DMS53 (cell line): ENCODE measurements at places on chromosomes 11 and 22.

- no peak for DNase-seq
Measured at GRCh38 chr11:59862252-59862651, 4.0 kb downstream of the TCN1 start.

DNA sequence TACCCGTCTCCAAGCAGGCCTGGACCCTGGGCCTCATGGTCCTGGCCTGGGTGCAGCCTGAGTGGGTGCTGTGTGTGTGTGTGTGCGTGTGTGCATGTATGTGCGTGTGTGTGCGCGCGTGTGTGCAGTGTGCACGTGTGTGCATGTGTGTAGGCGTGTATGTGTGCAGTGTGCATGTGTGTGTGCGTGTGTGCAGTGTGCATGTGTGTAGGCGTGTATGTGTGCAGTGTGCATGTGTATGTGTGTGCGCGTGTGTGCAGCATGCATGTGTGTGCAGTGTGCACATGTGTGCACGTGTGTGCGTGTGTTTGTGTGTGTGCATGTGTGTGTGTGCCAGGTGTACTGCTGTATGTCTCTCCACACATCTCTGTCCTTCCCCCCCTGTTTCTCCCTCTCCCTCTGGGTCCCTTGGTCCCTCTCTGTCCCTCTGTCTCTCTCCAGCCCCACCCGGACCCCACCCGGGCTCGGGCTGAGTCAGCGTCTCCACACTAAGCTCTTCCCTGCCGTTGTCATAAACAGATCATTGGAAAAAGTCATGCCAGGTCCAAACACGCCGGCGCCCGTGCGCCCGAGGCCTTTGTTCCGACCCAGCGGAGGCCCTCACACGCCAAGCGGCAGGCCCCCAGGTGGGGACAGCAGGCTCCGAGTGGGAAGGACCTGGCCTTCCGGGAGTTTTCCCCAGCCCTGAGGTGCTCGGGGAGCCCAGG, 34.0 kb downstream of the WNT7B start:
- no peak for DNase-seq

- DNase-seq, result no peak
Measured at GRCh38 chr11:121367844-121368225, 75.3 kb downstream of the SC5D start.

- peak; percentile 95 for DNase-seq
Measured at GRCh38 chr22:39388261-39389011, 11.1 kb upstream of the TAB1 start.

GRCh38 chr11:128182844-128183243, 404.5 kb downstream of the ETS1 start:
- no peak for DNase-seq

DNA sequence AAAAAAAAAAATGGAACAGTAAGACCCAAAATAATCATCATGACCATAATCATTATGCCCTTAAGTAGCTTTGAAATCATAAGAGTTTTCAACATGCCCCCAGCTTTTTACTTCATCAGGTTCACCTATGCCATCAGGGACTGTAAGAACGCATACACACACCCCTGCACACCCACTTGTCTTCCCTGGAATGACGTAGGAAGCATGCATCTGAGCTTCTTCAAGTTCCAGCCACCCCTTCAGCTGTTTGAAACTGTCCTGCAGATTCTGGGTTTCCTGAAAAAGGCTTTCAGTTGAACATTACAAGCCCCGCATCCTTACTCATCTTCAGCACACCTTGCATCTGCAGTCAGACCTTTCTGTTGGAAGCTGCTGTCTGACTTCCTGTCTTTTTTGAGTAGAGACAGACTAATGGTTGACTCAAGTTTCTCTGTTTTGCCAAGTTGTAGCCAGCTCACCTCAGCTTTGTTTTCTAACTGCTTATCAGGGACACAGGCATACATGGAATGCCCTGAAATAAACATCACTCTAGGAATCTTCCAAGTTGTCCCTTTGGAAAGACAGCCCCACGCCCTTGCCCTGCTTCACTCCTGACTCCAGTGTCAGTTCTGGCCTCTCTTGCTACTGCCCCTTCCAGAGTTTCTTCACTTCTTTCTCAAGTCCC, 37.0 kb downstream of the ARHGAP1 start:
- DNase-seq, result no peak

DNA sequence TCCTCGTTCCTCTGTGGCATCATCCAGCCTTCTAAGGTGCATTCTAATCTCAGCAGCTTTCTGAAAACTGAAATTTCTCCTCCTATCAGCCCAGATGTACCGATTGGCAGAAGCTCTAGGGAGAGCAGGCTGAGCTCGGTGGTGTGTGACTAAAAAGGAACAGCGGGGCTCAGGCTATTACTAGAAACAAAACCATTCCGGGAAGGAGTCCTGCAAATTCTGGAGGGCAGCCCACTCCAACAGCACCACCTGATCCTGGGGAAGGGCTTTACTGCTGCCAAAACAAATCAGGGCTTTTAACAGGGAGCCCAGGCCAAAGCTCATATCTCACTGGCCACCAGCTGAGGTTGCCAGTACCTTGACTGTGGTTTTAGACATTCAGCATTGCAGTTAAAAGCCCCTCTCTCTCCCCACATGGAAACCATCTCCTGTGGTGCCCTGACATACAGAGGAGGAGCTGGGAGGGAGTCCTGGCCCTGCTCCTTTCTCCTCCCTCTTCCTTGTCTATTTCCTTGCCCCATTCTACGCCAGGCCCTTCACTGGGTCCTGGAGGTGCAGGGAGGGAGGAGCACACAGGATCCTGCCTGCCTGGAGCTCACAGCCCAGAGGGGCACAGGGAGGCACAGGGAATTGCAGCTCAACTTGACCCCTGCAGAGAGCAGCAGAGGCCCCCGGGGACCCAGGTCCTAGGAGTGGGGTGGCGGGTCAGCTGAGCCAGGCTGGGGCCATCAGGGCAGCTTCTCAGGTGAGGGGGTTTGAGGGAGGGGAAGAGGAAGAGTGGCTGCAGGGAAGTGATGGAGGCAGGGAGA, 889 bp downstream of the PLAAT4 start:
- DNase-seq, result no peak

DNA sequence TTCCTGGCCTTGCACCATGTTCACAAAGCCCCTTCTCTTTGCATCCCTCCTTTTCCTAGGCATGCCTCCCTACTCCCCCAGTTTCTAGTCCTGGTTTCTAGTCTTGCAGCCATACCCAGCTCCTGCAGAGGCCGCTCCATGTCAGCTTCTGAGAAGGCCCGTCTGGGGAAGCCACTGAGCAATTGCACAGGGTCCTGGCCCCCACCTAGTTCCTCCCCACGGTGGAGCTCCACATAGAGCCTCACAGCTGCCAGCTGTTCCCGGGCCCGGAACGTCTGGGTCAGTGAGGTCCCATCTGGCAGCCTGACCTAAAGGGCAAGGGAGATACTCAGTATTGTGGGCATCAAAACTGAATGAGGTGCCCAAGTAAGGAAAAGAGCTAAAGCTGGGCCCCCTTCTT, 2.2 kb downstream of the UBXN1 start:
- DNase-seq, result no peak

- DNase-seq, result no peak
Measured at GRCh38 chr22:27576815-27577573, 224.6 kb downstream of the MN1 start.

- DNase-seq, result no peak
Measured at GRCh38 chr11:96097844-96098421, 174.0 kb upstream of the MTMR2 start.

- no peak for DNase-seq
Measured at GRCh38 chr22:20229916-20230775, 38.0 kb downstream of the RTN4R start.

- DNase-seq, result no peak
Measured at GRCh38 chr22:43847376-43848289, 14.7 kb downstream of the SULT4A1 start.

- peak; percentile 79 for DNase-seq
Measured at GRCh38 chr11:112453601-112454577, 193.2 kb upstream of the PLET1 start.

DNA sequence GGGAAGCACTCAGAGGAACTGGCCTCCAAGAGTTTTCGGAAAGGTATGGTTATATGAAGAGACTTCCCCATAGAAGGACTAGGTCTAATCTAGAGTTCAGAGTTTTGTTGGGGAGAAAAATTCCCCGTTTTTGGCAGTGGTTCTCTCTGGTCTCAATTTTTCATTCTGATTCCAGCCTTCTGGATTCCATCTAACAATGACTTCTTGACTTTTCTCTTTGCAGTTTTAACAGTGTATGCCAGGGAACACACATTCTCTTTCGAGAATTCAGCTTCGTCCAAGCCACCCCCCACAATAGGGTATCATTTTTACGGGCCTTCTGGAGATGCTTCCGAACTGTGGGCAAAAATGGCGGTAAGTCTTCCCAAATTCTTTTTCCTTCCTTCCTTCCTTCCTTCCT, 115.6 kb downstream of the CSTPP1 start:
- no peak for DNase-seq

- DNase-seq, result no peak
Measured at GRCh38 chr22:45083659-45084305, 74.0 kb upstream of the PHF21B start.

DNA sequence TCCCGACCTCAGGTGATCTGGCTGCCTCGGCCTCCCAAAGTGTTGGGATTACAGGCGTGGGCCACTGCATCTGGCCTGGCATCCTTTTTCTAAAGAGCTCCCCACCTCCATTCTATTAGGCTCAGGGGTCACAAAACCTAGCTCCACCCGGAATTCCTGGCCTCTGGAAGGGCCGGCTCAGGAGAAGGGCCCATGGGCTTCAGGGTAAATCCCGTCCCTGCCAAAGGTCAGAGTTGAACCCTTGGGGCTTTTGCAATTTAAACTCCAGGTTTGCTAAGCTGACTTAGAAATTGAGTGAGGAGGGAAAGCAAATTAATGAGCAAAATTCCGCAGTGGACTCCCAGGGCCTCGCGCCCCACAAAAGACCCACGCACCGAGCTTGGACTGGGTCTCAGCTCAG, 48.3 kb downstream of the RPS6KA4 start:
- no peak for DNase-seq

DNA sequence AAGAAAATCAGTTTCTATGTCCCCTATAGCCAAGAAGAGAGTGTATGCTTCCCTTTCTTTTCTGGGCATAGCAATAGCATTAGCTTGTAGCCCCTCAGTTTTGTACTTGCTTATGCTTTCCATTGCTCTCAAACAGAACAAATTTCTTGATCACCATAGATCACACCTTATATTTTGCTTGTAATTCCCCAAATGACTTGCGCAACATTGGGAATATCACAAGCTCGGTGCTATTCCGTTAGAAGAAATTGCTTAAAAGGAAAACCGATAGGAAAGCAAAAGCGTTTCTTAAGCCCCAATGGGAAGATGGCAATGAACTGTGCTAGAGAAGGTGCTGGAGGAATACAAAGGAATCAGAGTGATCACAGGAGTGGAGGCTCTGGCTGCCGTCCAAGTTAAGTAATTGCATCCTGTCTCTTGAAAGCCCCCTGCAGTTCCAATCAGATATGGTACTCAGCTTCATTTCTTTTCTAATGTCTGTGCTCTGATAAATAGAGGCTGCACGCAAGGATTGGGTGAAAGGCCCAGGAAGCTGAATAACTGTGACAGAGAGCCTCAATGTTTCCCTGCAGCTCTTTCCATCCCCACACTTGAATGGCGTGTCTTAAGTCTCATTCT, 182.1 kb upstream of the KIRREL3 start:
- DNase-seq, result no peak

- no peak for DNase-seq
Measured at GRCh38 chr11:65621460-65621859, 5.9 kb downstream of the PCNX3 start.

GRCh38 chr11:12397931-12398334, 20.6 kb downstream of the PARVA start:
- no peak for DNase-seq

GRCh38 chr22:20998411-20999336, 3.2 kb downstream of the THAP7 start:
- DNase-seq, result no peak

DNA sequence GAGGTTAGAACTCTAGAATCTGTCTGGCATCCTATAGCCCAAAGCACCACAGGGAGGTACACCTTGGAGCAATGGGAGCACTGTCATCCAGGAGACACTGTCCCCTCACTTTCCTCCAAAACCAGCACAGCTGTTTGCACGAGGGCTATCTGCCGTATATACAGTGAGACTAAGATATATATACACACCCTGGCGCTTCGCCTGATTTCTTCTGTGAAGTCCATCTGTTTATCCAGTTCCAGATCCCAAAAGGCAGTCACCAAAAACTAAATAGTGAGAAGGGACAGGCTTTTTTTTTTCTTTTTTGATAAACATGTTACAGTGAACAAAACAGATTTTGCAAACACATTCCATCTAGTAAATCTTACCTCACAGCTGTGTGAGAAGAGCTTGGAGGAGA, 68.5 kb downstream of the ARFGAP2 start:
- no peak for DNase-seq

DNA sequence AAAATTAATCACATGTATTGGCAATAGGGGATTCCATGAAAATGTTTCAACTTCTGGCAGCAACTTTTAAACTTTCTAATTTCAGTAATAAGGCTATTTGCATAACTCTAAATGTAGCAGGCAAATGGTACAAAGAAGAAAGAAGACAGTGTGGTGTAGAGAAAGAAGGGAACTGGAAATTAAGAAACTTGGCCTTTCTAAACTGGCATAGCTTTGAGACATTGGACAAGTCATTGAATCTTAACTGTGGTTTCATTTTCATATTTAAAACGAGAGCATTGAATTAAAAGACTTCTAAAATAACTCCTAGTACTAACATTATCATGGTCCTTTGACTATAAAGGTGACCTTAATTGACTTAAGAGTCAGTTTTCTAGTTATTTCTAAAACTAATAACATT, 125.0 kb downstream of the UVRAG start:
- no peak for DNase-seq

DNA sequence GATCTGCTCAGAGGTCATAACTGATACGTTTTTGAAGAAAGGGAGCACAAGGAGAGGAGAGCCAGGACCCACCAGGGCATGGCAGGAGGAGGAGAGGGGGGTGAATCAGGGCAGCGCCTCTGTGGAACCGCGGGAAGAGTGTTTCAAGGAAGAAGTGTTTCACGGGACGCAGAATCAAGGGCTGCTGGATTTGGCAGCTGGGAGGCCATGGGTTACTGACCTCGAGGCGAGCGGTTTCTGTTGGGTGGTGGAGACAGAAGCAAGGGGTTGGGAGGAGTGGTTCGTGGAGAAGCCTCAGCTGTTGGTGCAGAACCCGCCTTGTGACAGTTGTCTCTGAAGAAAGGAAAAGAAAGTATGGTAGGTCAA, 13.1 kb downstream of the VPS26B start:
- DNase-seq, result no peak

GRCh38 chr11:118136801-118137200, 15.8 kb downstream of the SCN4B start:
- DNase-seq, result no peak

- no peak for DNase-seq
Measured at GRCh38 chr22:44181033-44181911, 547 bp downstream of the PARVG start.

- peak; percentile 77 for DNase-seq
Measured at GRCh38 chr11:22193348-22194051, 615 bp downstream of the ANO5 start.

GRCh38 chr11:69192301-69192721, 36.6 kb downstream of the SMIM38 start:
- no peak for DNase-seq
